Left lung (tissue), 14 donors: ENCODE measurements at places on chromosomes 16 and 17.

- peak; percentile 35 for DNase-seq
Measured at GRCh38 chr17:19727501-19728078, 11.2 kb upstream of the SLC47A2 start.

- DNase-seq: no peak
Measured at GRCh38 chr16:28062261-28062846, 1.2 kb downstream of the GSG1L start.

- no peak for DNase-seq
Measured at GRCh38 chr16:3922241-3922640, 41.7 kb upstream of the CREBBP start.

- DNase-seq: no peak
Measured at GRCh38 chr17:60798576-60798975, 120.9 kb downstream of the BCAS3 start.

DNA sequence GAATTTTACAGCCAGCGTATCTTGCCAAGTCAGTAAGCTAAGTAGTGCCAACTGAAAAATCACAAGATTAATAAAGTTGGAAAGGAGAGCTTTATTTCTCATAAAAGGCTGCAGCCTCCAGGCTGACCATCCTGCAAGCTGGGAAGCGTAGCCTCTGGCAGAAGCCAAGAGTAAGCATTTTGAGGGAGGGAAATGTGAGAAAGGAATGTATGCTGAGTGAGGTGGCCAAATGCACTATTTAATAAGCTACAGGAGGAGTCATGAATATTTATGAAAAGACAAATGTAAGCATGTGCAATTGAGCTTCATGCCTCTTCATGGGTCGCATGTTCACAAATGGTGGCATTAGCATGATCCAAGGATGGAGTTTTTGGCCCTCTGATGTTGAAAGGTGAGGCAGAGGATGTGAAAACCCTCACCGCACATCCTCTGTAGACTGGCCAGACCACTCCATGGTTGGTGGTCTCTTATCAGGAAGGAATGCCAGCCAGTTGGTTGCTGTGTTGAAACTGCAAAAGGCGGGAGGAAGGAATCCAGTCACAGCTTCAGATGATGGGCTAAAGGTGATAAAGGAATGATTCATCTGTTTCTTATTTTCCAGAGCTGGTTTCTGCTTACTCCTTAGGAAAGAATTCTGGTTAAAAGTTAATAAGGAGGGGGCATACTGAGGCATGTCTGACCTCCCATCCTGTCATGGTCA is 9.2 kb downstream of the KRT33B start:
- DNase-seq: no peak

DNA sequence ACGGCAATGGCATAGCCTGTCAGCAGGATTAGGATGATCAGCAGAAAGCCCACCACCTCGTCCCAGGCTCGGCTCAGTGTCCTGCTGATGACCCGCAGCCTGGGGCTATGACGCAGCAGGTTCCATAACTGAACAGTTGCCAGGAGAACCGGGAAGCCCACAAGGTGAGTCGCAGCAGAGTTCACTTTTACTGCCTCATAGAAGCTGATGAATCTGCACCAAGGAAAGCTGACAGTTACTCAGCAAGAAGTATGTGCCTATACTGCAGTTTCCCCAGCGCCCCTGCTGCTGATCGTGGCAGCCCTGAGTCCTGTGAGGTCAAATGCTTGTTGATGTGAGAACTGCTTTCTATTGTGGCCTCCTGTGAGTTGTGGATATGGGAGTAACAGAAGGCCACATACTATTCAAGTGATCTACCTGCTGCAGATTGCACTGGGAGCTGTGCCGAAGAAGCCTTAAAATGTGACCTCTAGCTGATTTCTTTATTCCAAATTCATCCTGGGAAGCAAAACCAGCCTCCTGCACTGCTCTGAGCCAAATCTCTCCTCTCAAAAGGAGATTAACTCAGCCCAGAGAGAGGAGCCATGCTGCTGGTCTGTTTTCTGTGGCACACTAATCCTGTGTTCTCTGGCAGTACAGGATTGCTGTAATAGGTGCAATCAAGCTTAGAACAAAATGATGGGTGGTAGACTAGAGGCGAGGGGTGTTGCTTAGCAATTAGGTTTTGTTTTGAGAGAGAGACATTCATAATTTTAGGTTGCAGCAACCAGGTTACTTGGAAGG is 38.8 kb downstream of the IST1 start:
- DNase-seq: no peak

DNA sequence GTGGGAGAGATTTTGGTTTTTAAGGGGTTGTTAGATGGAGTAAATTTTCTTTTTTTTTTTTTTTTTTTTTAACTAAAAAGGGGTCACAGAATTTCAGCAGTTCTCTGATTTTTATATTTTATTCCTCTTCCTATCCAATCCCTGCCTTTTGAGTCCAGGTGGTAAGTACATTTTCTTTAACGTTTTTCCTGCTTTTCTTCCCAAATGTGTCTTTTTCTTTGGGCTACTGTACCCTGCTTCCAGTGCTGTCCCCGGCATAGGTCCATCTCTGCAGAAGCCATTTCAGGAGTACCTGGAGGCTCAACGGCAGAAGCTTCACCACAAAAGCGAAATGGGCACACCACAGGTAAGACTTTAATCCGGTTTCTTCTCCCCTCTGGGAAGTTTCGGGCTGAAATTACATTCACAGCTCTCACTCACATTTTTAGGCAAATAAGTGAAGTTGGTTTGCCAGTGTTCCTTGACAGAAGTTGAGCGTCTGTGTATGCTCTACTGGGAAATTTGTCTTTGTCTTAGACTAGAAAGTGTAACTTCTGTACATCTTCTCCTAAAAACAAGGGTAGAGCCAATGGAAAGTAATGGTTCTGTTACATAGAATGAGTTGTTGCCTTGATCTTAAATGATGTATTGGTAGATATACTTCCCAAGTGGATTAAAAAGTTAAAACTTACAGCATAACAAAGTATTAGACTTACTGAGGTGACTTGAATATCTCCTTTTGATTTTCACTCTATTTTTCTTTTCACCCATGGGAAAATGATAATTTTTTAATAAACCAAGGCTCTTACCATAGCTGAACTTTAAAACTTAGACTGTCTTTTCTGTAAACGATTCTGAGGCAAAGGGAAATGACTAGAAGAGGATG is 54.5 kb downstream of the TUBD1 start:
- no peak for DNase-seq

DNA sequence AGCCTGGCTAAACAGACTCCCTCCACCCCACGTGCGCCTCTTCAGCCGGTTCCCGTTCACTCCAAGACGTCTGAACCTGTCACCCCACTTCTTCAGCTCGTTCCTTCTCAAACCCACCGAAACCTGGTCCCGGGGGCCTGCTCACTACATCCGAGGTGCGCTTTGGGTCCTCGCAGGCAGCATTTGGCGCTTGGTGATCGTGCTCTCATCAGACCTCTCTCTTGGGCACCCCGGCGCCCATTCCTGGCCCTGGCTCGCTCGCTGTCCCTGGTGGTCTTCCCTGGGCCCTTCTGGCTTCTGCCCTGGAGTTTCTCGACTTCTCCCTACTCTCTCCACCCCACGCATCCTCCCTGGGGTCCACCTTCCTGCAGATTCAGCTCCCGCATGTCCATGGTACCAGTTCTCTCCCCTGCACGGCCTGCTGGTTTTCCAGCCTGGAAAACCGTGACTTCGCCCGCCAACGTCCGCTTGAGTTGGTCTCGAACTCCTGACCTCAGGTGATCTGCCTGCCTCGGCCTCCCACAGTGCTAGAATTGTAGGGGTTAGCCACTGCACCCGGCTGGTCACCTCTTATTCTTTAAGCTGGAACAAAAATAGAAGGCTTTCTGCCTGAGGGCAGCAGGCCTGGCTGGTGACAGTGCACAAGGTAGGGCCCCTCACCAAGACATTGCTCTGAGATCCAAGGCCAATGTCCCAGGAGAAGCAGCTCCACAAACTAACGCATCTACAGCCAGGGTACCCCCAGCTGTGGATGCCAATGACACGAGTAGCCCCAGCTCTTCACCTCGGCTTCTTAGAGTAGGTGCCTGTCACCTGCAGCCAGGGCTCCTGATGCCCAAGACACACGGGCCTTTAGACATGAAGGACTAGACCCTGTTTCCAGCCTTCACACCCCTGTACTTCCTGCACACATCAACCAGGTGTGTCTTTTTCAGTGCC is 1.1 kb upstream of the MEAK7 start:
- DNase-seq: no peak
